Epithelial cell of proximal tubule (primary cell): ENCODE measurements at places on chromosomes 1 and 21. TPM values are rescaled to one million over a fixed set of nuclear protein-coding genes. Genes with fewer than 3 reads are reported as not detected.

The ANP32E gene
- 42.2 and 55.3 TPM in 2 replicates for total RNA-seq

The SLC16A4 gene
- total RNA-seq, result 9.2 and 12.4 TPM in 2 replicates

DNA sequence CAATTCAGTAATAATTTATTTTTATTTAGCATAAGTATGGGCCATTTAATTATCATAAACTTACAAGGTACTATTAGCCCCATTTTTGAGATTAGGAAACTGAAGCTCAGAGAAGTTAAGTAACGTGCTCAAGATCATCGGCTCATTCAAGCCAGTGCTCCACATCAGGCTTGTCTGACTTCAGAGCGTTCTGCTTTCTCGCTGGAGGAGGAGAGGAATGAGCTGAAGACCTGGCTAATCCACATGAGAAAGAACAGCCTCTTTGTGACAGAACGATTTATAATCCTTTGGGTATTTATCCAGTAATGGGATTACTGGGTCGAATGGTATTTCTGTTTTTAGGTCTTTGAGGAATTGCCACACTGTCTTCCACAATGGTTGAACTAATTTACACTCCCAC is 39.7 kb downstream of the DDX20 start:
- no peak for DNase-seq

GRCh38 chr1:191546803-191547202 is 611.5 kb upstream of the RGS18 start:
- DNase-seq, result no peak

- DNase-seq, result no peak
Observed at GRCh38 chr21:34345892-34346291, 17.9 kb upstream of the KCNE2 start.

DNA sequence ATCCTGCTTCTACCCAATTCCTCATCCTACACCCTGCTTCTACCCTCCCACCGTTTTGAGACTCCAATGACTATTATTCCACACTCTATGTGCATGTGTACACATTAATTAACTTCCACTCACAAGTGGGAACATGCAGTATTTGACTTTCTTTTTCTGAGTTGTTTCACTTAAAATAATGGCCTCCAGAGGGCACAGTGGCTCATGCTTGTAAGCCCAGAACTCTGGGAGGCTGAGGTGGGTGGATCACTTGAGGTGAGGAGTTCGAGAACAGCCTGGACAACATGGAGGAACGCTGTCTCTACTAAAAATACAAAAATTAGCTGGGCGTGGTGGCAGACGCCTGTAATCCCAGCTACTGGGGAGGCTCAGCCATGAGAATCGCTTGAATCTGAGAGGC is 464.8 kb downstream of the PTBP2 start:
- no peak for DNase-seq

GRCh38 chr1:116556289-116557006 is 14.4 kb downstream of the CD58 start:
- peak; percentile 92 for DNase-seq

- DNase-seq, result no peak
Observed at GRCh38 chr1:233707153-233707879, 93.4 kb downstream of the KCNK1 start.

DNA sequence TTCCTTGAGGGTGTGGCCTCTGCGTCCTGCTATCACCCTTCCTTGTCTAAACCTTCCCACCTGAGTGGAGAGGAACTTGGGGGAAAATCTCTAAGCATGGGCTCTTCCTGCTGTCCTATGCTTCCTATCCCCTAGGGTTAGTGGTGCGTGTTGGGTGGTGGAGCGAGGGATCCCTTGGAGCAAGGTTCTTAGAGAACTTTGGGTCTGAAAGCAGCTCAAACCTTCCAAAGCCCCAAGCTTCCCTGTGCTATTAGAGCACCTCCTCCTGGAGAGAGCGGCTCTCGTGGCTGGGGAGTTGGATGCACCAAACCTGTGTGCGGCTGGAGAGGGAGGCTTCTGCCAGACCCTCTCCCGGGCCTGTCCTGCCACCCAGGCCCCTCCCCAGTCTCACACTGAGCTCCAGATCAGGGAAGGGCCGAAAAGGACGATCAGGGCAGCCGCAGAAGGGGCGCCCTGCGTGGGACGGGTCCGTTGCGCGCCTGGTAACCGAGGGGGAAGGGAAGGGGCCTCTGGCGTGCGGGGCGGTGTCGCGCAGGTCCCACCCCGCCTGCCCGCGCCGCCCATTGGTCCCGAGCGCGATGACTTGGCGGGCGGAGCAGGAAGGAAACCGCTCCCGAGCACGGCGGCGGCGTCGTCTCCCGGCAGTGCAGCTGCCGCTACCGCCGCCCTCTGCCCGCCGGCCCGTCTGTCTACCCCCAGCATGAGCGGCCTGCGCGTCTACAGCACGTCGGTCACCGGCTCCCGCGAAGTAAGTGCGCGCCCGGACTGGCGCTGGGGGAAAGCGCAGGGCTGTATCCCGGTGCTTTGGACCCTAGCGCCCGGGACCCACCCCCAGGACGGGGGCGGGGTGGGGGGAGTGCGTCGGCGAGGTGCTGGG is at the start of gene SH3BGRL3:
Gene SH3BGRL3, plus strand, starts transcription at position 631 of the 877 bp plus-strand sequence. Its CDS starts 70 bp downstream, at position 701.
- DNase-seq, result no peak

GRCh38 chr1:18950401-18951026 is 6.0 kb downstream of the IFFO2 start:
- no peak for DNase-seq

- DNase-seq, result no peak
Observed at GRCh38 chr1:87464022-87464490, 135.4 kb downstream of the LMO4 start.

DNA sequence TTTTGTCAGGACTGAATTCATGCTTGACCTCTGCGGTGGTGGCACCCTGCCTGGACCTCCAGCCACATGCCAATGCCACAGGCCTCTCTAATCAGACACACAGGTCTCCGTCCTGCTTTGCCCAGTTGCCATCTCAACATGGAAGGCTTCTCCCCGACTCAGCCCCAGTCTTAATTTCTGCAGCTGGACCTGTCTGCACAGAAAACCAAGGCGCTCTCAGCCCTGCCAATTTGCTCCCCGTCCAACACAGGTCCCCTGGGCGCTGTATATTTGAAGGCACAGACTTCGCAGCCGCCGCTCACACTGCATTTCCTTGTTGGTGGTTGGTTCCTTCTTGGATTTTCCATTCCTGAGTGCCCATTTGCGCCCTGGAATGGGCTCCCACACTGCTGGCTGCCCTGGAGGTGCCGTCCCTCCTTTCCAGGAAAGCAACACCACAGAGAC is 28.0 kb upstream of the PLEKHG5 start:
- no peak for DNase-seq

DNA sequence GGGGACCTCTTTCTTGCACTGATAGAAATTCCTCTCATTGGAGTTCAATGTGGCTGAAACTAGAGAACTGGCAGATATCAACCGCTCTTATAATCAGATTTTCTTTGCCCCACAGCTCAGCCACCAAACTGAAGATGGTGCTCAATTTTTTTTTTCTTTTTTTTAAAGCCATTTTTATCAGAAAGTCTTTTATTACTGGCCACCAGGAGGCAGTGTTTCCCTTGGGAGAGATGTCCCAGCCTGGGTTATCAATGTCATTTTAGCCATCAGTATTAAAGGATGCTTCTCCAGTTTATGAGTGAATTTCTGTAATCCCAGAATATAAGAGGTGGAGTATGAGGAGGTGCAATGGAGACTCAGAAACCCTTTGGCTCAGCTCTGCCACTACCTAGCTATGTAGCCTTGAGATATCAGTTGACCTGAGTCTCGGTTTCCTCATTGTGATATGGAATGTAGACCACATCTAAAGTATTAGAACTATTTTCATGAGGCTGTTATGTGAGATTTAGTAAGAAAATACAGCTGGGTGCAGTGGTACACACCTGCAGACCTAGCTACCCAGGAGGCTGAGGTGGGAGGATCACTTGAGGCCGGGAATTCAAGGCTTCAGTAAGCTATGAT is 27.6 kb downstream of the CD244 start:
- no peak for DNase-seq

DNA sequence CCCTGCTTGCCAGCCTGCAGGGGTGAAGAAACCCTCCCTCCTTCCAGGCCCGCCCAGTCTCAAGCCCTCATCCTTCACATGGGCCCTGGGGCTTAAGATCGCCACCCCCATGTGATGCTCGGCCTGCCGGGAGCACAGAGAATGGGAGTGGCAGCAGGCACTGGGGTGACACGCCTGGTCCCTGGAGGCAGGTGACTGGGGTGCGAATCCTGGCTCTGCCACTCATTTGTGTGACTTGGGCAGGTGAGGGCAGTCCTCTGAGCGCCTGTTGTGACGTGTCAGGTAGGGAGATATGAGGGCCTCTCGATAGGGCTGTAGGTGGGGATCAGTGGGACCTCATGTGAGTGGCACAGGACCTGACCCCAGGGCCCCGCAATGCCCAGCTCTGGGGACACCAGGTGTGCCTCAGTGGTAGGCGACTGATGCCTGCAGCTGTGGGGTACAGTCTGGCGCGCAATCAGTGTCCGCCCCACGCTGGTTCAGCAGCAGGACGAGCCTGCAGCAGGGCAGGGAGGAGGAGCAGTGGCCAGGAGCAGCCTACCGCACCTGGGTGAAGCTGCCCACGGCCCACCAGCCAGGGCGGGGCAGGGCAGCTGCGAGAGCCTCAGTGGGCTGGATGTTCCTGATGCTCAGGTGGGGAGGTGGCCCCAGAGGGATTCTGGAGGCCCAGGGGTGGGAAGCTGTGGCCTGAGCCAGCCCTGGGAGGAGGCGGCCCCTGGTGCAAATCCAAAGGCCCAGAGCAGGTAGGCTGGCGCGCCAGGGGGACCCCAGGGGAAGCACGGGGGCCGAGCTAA is 6.2 kb downstream of the SH2D5 start:
- no peak for DNase-seq

DNA sequence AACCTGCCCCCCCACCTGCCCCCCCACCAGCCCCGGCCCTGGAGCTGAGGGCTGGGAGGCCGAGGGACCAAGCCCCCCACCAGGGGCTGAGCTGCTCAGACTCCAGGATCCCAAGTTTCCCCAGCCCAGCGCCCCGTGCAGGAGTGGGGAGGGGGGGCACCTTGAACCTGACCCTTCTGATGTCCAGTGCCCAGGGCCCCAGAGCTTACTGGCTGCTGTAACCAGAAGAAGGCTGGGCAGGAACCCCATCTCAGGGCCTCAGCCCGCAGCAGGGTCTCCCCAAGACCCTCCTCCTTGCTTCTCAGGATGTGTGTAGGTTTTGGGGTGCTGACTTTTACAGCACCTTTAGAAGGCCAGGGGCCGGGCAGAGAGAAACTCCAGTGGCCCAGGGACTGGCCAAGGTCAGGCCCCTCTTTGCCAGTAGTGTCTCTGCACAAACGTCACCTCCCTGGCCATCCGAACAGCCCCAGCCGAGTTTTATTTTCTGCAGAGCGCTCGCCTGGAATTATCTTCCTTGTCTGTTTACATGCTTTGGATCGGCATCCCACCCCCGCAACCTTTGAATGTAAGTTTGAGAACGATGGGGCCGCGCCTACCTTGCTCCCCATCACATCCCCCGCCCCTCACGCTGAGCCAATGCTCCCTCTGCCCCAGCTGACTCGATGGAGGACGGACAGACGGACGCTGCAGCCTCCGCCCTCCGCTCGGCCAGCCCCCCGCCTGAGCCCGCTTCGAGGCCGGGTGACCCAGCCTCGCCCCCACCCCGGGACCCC is 70.1 kb upstream of the CASZ1 start:
- DNase-seq, result no peak

DNA sequence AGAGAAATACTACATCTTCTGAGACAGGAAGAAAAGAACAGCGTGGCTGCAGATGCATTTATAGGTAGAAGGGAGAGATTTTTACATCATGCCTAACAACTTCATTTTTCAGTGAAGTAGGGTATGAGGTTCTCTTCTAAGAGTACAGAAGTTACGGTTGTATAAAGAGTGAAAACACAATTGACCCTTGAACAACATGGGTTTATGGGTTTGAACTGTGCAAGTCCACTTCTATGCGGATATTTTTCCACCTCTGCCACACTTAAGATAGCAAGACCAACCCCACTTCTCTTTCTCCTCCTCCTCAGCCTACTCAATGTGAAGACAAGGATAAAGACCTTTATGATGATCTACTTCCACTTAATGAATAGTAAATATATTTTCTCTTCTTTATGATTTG is 64.5 kb downstream of the RPAP2 start:
- no peak for DNase-seq

DNA sequence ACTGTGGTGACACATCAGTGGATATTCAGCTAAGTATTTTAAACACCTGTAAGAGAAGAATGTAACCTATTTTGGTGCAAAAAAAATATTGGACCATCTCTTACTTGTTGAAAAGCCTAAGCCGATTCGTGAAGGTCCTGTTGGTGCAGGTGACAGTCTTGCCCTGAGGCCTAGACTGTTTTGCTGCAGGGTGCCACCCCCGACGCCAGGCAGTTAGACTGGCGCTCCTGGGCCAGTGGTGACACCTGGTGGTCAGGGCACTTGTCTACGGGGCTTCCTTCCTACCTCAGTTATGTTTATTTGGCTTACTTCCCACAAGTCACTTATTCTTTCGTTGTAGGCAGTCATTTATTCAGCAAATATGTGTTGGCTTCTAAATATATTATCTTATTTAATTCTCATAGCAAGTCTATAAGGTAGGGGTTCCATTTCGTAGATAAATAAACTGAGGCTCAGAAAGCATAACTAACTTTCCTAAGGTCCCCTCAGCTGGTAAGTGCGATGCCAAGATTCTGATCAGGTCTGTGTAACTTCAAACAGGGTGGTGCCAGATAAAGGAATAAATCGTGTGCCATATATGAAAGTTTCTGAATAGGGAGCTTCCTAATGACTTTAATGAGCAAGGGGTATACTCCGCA is 1.9 kb downstream of the EEIG2 start:
- DNase-seq, result peak; percentile 25
